ENCODE measurements at places on chromosomes 11 and 22.

GRCh38 chr11:8268530-8269400 is 5.1 kb upstream of the LMO1 start:
- no peak for DNase-seq

DNA sequence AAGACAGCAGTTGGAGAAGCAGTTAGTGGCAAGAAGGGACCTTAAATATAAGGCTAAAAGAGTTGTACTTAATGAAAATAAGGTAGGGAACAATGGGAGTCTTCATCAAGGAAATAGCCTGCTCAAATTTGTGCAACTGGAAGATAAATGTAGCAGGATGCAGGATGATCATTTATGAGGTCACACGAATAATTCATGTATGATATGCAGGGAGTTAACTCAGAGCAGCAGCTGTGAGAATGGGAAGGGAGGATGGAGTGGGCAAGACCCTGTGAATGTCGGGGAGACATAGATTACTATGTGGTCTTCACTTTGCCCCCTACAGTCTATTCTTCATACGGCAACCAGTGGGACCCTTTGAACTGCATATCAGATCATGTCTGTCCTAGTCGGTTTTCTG is 25.2 kb upstream of the BMAL1 start:
- no peak for DNase-seq

- DNase-seq: no peak
Measured at GRCh38 chr11:131762346-131763110, 392.1 kb downstream of the NTM start.

DNA sequence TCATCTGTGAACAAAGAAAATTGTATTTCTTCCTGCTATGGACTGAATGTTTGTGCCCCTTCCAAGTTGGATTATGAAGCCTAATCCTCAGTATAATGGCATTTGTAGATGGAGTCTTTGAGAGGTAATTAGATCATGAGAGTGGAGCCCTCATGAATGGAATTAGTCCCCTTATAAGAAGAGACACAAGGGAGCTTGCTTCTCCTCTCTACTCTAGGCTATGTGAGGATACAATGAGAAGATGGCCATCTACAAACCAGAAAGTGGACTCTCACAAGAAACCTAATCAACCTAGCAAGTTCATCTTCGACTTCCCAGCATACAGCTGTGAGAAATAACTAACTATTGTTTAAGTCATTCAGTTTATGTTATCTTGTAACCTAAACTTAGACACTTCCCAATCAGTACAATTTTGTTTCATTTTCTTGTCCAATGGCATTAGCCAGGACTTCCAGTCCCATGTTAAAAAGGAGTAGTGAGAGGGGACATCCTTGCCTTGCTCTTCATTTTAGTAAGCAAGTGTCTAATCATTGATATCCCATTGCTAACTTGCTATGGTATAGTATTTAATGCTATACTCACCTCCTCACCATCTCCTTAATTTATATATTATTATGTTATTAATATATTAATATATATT is 45.7 kb downstream of the PDGFD start:
- no peak for DNase-seq

DNA sequence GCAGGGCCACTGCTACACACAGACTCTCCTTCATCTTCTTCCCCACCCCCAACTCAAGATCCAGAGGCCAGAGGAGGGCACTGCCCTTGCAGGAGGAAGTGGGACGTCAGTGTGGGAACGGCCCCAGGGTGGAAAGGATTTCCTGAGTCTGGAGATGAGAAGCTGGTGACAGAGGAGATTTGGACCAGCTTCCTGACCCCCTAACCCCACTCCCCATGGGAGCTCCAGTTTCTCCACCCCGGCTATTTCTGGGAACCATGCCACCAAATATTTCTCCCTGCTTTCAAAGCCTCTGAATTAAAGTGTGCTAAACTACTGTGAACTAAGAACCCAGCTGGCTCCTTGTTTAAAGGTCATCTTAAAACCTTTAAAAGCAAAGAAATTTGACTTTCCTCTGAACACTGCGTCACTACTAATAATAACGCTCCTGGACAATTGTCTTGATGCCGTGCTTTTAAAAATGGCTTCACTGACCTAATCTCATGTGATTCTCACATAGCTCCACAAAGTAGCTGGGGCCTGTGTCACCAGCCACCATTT is 46.6 kb downstream of the CWC15 start:
- DNase-seq: no peak

GRCh38 chr22:21933910-21934309 is 18.7 kb downstream of the PPM1F start:
- DNase-seq: no peak

DNA sequence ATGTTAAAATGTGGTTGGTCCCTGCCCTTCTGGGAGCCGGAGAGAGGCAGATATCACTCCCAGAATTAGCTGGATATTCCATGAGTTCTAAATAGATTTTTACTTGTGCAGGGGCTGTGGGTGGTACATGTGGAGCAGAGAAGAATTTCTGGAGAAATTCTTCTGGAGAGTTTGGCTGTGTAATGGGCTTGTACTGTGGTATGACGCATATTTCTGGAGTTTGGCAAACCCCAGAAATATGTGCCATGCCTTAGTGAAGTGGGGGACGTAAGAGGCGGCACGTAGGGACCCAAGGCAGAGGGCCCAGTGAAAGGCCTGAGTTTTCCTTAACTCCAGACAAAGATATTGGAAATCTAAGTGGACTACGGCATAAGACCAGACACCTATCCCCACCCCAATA is 51.3 kb upstream of the TBCEL start:
- DNase-seq: no peak

DNA sequence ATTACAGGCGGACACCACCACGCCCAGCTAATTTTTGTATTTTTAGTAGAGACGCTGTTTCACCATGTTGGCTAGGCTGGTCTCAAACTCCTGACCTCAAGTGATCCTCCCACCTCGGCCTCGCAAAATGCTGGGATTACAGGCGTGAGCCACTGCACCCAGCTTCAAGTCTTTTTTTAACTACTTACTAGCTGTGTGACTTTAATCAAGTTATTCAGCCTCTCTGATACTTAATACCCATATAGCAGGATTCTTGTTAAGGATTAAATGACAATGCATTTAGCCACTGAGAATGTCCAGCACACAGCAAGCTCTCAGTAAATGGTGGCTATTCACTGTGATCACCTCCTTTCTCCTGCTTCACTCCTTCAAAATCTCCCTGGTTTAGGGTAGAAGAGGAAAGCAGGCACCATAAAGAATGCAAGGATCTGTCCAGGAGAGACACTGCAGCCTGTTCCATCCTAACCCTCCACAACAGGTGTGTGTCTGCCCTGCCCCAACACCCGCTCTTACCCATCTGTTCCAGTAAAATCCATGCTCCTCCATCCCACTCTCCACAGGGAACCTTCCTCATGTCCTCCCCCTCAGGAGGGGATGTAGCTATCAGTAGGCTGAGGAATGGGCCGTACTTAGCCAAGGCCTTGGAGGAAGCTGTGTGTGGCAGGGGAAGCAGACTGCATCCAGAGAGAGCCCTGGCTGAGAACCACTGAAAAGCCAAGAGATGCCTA is 69.3 kb downstream of the MICAL3 start:
- no peak for DNase-seq

DNA sequence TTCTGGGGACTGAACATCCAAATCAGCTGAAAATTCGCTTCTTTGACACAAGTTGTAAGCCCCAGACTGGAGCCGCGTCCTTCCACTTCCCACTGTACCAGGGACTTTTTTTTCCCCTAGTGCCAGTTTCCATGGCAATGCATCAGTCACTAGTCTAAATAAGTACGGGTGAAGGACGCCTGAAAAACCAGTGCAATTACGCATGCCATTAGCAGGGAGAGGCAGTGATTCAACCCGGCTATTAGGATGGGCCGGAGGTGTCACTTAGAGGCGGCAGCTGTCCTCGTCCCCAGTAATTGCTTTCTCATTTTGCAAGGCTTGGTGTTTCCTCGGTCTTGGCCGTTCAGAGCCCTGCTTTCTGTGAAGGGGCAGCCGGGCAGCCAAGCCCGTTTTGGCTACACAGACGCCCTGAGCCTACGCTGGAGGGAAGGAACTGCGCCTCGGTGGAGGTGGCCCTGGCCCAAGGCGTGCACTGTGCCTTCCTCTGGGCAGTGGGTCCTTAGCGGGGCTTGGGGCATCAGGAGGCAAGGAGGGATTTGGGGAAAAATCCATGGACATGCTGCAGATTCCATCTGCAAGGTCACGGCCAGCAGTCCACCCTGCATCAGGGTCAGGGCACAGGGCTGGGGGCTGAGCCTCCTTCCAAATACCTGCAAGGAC is 319.7 kb downstream of the CTTN start:
- no peak for DNase-seq

GRCh38 chr11:70550456-70551195 is 152.3 kb downstream of the CTTN start:
- no peak for DNase-seq

DNA sequence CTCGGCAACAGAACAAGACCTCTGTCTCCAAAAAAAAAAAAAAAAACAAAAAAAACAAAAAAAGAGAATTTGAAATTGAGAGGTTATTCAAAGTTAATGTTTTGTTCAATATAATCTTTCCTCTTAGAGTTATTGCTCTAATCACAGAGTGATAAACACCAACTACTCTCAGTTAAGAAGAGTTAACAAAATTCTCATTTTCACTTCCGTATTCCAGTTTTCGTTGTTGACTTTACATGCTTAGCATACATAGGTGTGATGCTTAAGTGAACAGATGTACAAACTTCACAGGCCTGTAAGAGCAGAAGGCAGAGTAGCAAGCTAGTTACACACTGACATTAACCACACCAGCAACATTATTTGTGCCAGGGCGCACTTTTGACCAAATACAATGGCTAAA is 12.3 kb downstream of the EIF4ENIF1 start:
- no peak for DNase-seq

GRCh38 chr11:27701355-27702105 is 1.3 kb upstream of the BDNF start:
- DNase-seq: no peak

DNA sequence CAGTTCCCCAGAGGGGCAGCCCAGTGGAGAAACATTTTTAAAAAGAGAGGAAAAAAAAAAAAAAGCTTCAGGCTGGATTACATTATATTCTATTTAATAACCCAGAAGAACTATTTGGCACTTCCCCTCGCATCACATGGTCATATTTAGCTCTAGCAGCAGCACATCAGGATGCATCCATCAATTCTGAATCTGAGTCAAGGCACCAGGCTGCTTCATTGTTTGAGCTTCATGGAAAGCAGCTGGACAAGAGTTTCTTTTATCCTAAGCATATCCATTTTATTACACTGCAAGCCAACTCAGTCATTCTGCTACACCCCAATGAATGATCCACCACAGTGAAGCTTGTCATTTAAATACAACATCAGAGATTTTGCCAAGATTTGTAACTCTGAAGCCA is 10.0 kb downstream of the SPTY2D1 start:
- no peak for DNase-seq

- no peak for DNase-seq
Measured at GRCh38 chr11:3865388-3866193, 10.1 kb downstream of the STIM1 start.
